ENCODE measurements at places on chromosomes 2 and 18. TPM values are rescaled to one million over a fixed set of nuclear protein-coding genes. Genes with fewer than 3 reads are reported as not detected.
A peak's percentile ranks its signal among the peaks of the same experiment; 100 is the strongest.

- peak; percentile 26 for DNase-seq
- no peaks in the 10 kb centered on the region for H3K27me3 ChIP-seq
- H3K4me3 ChIP-seq, result no peak overlapping the region
- no peak overlapping the region for H3K27ac ChIP-seq
These were observed 31.3 kb upstream of the RAPGEF4 start for GRCh38 chr2:172704072-172704936.

DNA sequence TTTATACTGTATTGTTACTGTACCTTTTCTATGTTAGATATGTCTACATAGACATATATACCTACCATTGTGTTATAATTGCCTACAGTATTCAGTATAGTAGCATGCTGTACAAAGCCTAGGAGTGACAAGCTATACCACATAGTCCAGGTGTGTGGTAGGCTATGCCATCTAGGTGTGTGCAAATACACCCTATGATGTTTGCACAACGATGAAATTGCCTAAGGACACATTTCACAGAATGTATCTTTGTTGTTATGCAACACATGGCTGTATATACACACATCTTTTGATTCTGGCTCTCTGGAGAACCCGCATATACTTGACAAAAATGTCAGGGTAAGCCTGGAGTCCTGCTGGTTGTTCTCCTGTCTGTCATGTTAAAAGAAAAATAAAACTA lies 85.1 kb downstream of the BCL2L11 start:
- peaks cover 4% of the 10 kb centered on the region for H3K4me1 ChIP-seq
- no peak overlapping the region for H3K4me3 ChIP-seq
- H3K27me3 ChIP-seq, result no peaks in the 10 kb centered on the region
- no peaks in the 10 kb centered on the region for H3K36me3 ChIP-seq
- H3K27ac ChIP-seq, result no peak overlapping the region
- no peak for DNase-seq

- H3K36me3 ChIP-seq, result peaks cover 84% of the 10 kb centered on the region
- H3K4me3 ChIP-seq, result no peak overlapping the region
- no peaks in the 10 kb centered on the region for H3K27me3 ChIP-seq
- H3K27ac ChIP-seq, result no peak overlapping the region
These were observed 6.8 kb downstream of the ZNF397 start for GRCh38 chr18:35247412-35248249.

DNA sequence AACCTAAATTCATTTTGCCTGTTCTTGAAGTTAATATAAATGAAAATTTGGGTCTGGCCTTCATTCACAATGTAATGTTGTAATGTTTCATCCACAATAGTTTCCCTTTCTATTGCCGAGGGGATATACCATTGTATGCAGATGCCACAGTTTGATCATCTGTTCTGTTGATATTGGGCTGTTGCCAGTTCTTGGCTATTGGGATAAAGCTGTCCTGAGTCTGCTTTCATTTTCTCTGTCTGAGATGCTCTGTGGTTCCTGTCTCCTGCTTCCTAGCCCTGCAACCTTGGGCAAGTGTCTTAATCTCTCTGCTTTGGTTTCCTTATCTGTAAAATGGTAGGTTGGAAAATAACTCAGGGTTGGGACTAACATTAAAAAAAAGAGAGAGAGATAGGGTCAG lies 25.2 kb downstream of the B3GNT2 start:
- no peak for DNase-seq
- H3K4me1 ChIP-seq, result peaks cover 7% of the 10 kb centered on the region
- peaks cover 38% of the 10 kb centered on the region for H3K36me3 ChIP-seq
- no peak overlapping the region for H3K27ac ChIP-seq

- no peaks in the 10 kb centered on the region for H3K4me1 ChIP-seq
- H3K27me3 ChIP-seq, result peaks cover 36% of the 10 kb centered on the region
- DNase-seq, result no peak
These were observed 55.5 kb upstream of the ANKRD62 start for GRCh38 chr18:12038082-12038638.

DNA sequence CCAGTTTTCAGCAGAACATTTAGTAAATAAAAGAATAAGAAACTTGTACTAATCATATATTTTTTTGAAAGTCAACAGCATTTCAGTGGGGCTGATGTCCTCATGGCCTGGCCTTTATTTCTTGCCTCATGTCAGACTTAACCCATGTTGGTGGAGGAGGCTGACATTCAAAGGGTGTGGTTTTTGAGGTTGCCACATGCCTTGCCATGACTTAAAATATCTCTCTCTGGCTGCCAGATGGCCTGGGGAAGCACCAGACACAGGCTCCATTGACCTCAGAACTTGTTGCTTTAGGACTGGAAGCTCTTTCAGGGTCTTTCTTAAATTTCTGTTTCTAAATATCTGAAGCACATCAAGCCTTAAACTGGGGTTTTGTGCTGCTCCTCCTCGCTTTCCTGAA lies 32.5 kb upstream of the CD28 start:
- no peak overlapping the region for H3K4me3 ChIP-seq
- H3K27me3 ChIP-seq, result no peaks in the 10 kb centered on the region
- H3K4me1 ChIP-seq, result peaks cover 5% of the 10 kb centered on the region

Gene CROCC2
- not detected for total RNA-seq

DNA sequence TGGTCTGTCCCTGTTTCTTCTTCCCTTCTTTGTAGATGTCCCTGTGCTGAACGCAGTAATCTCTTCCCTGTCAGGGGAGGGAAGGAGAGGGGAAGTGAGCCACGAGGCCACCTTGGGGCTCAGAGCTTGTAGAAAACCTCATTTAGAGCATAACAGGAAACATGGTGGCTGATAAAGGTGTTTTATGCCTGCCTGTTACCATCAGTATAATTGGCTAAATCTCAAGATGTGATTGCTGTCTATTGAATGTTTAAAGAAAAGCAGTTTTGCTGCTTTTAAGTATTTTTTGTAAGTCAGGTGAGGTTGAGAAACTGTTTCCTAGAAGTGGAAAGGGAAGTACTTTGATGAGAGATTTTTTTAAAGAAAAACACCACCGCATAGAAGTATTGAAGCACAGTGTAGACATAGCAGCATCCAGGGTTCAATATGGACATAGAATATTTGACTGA lies 59.7 kb upstream of the PDK1 start:
- no peak overlapping the region for H3K4me3 ChIP-seq
- H3K36me3 ChIP-seq, result peaks cover 25% of the 10 kb centered on the region
- DNase-seq, result no peak
- no peaks in the 10 kb centered on the region for H3K27me3 ChIP-seq

DNA sequence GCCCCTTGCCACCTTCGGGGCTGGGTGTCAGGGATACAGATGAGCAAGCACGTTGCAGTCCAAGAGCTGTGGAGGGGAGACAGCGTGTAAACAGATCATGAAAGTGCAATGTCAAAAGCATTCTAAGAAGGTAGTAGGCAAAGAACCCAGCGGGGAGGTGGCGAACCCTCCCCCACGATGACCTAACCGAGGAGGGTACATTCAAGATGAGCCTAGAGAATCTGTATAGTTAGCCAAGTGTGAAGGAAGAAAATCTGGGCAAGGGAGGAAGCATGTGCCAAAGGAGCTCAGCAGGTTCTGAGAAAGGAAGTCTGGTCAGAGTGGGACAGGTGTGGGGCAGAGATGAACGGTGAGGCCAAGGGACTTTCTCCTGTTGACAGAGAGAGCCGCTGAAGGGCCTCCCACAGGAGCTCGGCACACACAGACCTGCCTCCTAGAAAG lies 106.9 kb downstream of the SP3 start:
- no peak for DNase-seq
- H3K4me3 ChIP-seq, result no peak overlapping the region
- peaks cover 13% of the 10 kb centered on the region for H3K4me1 ChIP-seq
- H3K27me3 ChIP-seq, result no peaks in the 10 kb centered on the region

DNA sequence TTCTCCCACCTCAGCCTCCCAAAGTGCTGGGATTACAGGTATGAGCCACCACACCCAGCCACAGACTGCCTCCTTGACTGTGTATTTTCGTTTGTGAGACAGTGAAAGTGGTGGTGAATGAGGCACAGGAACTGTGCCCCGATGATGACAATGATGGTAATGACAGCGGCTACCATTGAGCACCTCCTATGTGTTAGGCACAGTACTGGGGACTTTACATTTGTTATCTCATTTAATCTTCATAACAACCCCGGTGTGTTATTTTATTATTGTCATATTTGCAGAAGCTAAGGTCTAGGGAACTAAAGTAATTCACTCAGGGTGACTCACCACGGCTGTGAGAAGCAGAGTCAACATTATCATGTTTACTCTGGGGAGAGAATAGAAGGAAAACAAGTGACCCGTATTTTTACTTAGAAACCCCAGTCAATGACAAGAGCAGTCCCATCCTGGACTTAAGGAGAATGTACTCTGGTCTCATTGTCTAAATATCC lies 77.6 kb upstream of the ALPP start:
- H3K4me3 ChIP-seq, result no peak overlapping the region
- peaks cover 19% of the 10 kb centered on the region for H3K36me3 ChIP-seq
- no peak overlapping the region for H3K27ac ChIP-seq

Gene CCDC68
- not detected for total RNA-seq

Gene POTEC
- not detected for total RNA-seq

GRCh38 chr2:195590199-195590860 lies 66.7 kb upstream of the SLC39A10 start:
- H3K27ac ChIP-seq, result no peak overlapping the region
- DNase-seq, result no peak
- H3K4me1 ChIP-seq, result no peaks in the 10 kb centered on the region
- H3K27me3 ChIP-seq, result no peaks in the 10 kb centered on the region
- no peak overlapping the region for H3K4me3 ChIP-seq
- no peaks in the 10 kb centered on the region for H3K36me3 ChIP-seq

Gene ABHD3
- total RNA-seq, result 21.1 TPM

DNA sequence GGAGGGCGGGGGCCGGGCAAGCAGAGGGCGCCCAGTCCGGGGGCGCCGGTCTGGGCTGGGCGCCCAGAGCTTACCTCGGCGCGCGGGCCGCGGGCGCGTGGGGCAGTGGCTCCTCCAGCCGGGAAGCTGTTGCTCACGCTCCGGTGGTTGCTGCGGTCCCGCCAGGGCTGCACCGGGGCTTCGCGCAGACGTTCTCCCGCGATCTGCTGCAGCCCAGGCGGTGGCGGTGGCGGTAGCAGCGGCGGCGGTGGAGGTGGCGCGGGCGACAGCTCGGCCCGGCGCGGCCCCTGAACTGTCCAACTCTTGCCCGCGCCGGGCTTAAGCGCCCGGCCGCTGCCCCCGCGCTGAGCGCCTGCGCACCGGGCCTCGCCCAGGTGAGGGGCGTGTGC lies 391 bp downstream of the ZNF385B start:
- DNase-seq, result peak; percentile 12
- H3K4me1 ChIP-seq, result peaks cover 9% of the 10 kb centered on the region
- H3K4me3 ChIP-seq, result no peak overlapping the region
- H3K36me3 ChIP-seq, result no peaks in the 10 kb centered on the region
- no peak overlapping the region for H3K27ac ChIP-seq

GRCh38 chr18:3810296-3810695 lies 360.3 kb downstream of the TGIF1 start:
- no peak overlapping the region for H3K27ac ChIP-seq
- H3K4me1 ChIP-seq, result no peaks in the 10 kb centered on the region
- H3K4me3 ChIP-seq, result no peak overlapping the region
- no peaks in the 10 kb centered on the region for H3K27me3 ChIP-seq
- DNase-seq, result no peak
- peaks cover 3% of the 10 kb centered on the region for H3K36me3 ChIP-seq

DNA sequence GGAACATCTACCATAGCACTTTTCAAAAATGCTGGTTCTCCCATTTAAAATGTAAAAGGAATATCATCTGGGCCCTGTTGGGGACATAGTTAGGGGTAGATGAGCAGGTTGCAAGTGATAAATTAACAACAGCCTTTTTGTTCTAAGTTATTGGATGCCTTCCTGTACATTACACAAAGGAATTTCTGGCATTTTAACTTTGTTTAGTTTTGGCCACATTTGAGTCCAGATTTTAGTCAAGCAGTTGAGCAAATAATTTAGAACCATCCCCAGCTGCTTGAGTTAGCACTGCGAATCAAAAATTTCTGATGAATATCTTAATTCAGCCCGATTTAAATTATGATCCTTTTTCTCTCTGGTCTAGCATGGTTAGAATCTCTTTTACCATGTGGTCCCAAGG lies 124.4 kb downstream of the TTC27 start:
- H3K4me3 ChIP-seq, result no peak overlapping the region
- peaks cover 24% of the 10 kb centered on the region for H3K36me3 ChIP-seq
- H3K4me1 ChIP-seq, result no peaks in the 10 kb centered on the region
- no peak overlapping the region for H3K27ac ChIP-seq

DNA sequence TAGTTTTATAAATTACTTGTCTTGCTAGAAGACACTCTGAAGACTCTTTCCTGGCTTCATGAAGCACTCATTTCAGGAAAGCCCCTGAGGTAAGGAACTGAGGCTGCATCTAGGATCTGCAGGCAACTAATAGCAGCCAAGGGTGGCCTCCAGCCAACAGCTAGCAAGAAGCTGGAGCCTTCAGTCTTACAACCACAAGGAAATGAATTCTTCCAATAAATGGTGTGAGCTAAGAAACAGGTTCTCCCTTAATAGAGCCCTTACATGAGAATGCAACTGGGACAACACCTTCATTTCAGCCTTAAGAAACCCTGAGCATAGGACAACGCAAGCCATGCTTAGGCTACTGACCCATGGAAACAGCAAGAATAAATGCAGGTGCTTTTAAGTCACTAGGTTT lies 254.6 kb upstream of the RBBP8 start:
- H3K36me3 ChIP-seq, result no peaks in the 10 kb centered on the region
- H3K27me3 ChIP-seq, result peaks cover 16% of the 10 kb centered on the region
- H3K27ac ChIP-seq, result no peak overlapping the region
- DNase-seq, result no peak
- H3K4me3 ChIP-seq, result no peak overlapping the region
- no peaks in the 10 kb centered on the region for H3K4me1 ChIP-seq

GRCh38 chr2:47041891-47042684 lies 113.0 kb downstream of the STPG4 start:
- H3K27me3 ChIP-seq, result no peaks in the 10 kb centered on the region
- H3K36me3 ChIP-seq, result peaks cover 3% of the 10 kb centered on the region
- H3K4me1 ChIP-seq, result peaks cover 32% of the 10 kb centered on the region
- H3K4me3 ChIP-seq, result no peak overlapping the region

- H3K27me3 ChIP-seq, result no peaks in the 10 kb centered on the region
- H3K4me1 ChIP-seq, result peaks cover 10% of the 10 kb centered on the region
- DNase-seq, result no peak
- H3K27ac ChIP-seq, result no peak overlapping the region
These were observed 261.0 kb upstream of the DDX18 start for GRCh38 chr2:117553448-117553847.

Gene NPHP1
- 8.5 TPM for total RNA-seq

Gene NGEF
- total RNA-seq, result 0.96 TPM

Data from neural crest cell (in vitro differentiated cells).